ENCODE measurements at places on chromosomes 12 and 14.

DNA sequence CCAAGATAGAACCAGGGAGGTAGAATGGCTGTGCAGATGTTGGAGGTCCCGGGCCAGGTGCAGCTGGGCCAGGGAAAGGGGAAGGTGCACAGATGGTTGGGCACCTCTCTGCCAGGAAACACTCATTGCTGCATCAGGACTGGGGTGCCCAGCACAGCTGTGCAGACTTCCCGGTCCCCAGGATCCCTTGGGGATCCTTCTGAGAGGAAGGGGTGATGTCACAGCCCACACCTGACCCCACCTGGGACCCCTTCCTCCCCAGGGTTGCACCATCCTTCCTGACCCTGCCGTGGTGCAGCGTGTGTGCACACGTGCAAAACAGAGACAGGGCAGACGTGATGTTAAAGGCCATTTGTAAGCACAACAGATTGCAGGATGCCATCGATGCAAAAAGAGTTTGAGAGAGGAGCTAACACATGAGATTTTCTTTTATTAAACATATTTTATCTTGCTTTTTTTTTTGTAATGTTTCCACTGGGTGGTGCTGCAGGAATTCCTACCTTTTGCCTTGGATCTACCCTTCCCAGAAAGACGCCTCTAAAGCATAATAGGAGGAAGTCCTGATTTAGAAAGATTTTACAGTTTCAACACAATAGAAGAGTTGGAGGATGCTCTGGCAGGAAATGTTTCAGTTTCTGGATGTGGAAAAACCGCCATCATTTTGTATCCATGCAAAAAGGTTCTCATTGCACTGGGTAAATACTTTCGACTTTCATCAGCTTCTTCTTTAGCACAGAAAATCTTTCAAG is 14.8 kb downstream of the ELK3 start:
- peak; percentile 29 for DNase-seq

GRCh38 chr12:98736352-98737321 is 91.5 kb downstream of the APAF1 start:
- no peak for DNase-seq

DNA sequence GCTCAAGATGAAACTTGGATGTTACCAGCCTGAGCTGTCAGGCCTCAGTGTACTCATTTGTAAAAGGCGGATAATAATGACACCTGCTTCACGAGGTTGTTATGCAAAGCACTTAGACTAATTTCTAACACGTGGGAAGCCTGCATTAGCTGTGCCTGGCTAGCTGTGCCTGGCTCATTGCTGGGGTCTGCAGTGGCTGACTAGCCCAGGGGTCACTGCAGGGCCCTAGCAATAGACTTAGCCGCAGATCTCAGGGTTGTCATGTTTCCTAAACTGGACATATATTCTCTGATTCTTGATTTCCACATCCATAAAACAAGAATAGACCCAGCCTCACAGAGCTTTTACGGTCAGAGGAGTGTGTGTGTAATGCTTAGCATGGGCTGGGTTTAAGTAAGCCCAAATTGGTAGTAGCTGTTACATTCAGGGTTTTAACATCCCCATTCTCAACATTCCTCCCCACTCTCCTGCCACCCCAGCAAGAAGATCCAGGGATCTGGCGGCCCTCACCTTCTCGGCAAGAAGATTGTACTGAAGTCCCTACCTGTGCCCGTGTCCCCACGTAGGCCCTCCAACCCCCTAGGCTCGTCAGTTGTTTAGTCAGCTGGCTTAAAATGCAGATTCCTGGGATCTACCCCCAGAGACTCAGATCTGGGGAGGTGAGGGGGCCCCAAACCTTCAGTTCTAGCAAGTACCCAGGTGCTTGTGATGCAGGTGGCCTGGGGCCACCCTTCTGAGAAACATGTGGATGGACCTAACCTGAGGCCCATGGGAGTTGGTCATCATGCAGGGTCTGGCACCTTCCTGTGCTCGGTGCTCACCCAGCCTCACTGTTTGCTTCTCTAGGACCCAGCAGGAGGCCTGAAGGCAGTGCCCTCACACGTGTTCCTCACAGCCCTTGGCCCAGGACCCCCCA is 8.6 kb downstream of the NR4A1 start:
- no peak for DNase-seq

DNA sequence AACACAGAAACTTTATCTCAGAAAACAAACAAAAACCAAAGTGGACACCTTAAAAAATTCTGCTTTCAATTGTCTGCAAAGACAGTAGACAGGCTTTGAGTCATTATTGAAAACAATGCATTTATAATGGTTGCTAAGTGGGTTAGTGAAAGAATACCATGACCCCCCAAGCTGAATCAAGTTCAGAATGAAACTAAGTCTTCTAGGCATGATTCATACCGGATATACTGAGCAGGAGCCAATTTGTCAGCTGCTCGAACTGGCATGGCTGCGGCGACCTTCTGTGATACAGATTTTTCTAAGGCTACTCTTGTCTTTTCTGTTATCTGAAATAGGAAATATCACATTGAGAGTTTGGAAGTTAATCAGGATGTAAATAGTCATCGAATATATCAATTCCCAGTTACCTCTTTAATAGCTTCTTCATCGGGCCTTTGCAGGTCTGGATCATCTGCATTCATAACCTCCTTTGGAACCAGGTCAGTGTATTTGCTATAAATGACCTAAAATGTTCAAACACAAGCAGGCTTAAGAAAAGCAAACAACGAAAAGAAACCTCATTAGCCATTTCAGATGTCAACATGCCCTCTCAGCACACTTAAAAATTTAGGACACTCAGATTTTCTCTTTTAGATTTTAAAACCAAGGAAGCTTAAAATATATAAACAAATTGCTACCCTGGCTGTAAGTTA is 22.3 kb downstream of the SNW1 start:
- DNase-seq = no peak
